T-helper 17 cell (primary cell): ENCODE measurements at places on chromosomes 6 and 20. TPM values are rescaled to one million over a fixed set of nuclear protein-coding genes. Genes with fewer than 3 reads are reported as not detected.

DNA sequence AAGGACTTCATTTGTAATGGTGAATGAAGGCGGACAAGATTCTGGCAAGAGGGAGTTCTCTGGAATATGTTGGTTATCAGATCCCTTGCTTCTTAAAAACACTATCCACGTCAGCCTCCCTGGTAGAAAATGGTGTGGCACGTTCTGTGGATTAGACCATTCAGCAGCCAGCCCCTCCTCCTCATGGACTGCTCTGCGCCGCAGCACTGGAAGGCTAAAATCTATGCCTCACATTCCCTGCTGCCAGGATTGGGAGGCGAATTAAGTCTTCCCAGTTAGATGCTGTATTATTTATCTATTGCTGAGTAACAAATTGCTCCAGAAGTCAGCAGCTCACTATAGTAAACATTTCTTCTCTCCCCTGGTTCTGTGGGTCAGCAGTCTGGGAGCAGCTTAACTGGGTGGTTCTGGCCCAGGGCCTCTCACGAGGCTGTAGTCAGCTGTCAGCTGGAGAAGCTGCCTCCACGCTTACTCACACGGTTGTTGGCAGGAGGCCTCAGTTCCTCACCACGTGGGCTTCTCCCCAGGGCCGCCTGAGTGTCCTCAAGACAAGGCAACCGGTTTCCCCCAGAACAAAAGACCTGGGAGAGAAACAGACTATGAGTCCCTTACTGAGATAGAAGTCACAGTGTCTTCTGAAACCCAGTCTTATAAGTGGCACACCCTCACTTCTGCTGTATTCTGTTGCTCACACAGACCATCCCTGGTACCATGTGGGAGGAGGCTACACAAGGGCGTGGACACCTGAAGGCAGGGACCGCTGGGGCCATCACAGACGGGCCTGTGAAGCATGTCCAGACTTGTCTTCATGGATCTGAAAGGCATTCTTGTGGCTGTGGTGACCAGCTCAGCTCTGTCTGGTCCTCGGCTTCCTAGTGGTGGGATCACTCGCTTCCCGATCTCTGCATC, 101.0 kb downstream of the NRN1 start:
- H3K27me3 ChIP-seq: no peaks in the 10 kb centered on the region
- H3K36me3 ChIP-seq: no peaks in the 10 kb centered on the region
- no peak overlapping the region for H3K4me3 ChIP-seq
- peaks cover 2% of the 10 kb centered on the region for H3K4me1 ChIP-seq
- DNase-seq: no peak

GRCh38 chr6:34072727-34073126, 73.2 kb downstream of the GRM4 start:
- no peak overlapping the region for H3K27ac ChIP-seq
- H3K27me3 ChIP-seq: peaks cover 1% of the 10 kb centered on the region
- no peaks in the 10 kb centered on the region for H3K36me3 ChIP-seq
- no peak for DNase-seq
- no peak overlapping the region for H3K4me3 ChIP-seq

GRCh38 chr6:40128127-40128526, 193.9 kb upstream of the MOCS1 start:
- H3K36me3 ChIP-seq: no peaks in the 10 kb centered on the region
- DNase-seq: no peak
- H3K4me3 ChIP-seq: no peak overlapping the region
- H3K27ac ChIP-seq: no peak overlapping the region

DNA sequence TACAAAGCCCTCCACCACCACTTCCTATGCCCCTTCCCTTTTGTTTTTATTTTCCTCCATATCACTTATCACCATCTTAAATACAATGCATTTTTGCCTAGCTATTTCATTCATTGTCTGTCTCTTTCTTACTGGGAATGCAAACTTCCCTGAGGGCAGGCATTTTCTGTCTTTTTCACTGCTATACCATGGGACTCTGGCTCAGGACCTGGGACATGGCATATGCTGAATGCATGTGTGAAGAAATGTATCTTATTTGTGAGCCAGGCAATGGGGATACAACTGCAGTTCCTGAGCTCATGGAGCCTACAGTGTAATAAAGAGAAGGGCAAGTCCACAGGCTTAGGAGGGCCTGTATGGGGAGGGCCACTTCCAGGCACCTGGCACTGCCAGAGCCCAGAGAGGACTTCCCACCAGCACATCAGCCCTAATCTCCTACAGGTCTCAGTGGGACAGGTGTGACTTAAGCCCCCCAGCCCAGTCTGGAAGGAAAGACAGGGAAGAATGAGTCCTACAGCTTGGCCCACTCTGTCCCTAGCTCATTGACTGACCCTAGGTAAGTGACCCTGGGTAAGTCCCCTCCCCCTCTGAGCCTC, 43.2 kb downstream of the TFEB start:
- DNase-seq: no peak
- H3K4me3 ChIP-seq: no peak overlapping the region
- no peak overlapping the region for H3K27ac ChIP-seq
- peaks cover 2% of the 10 kb centered on the region for H3K36me3 ChIP-seq
- peaks cover 4% of the 10 kb centered on the region for H3K4me1 ChIP-seq

DNA sequence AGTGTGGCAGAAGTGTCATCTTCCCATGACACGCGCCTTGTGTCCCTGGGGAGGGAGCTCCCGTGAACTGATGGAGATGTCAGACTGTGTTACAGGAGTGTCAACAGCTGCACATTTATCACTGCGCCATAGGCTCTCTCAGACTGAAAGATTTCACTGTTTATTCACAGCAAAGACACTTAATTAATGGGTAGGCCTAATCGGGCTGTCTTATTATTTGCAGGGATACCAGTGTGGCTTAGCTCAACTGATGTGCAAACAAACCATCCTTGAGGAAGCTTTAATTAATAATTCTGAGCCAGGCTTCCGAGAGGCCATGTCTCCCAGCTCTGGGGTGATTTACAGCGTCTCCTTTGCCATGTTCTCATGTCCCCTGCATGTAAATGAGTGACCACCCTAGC, 771.0 kb downstream of the QKI start:
- DNase-seq: no peak
- no peak overlapping the region for H3K4me3 ChIP-seq
- H3K36me3 ChIP-seq: no peaks in the 10 kb centered on the region
- H3K4me1 ChIP-seq: no peaks in the 10 kb centered on the region

- H3K36me3 ChIP-seq: peaks cover 3% of the 10 kb centered on the region
- no peak overlapping the region for H3K4me3 ChIP-seq
- peaks cover 3% of the 10 kb centered on the region for H3K4me1 ChIP-seq
- H3K27ac ChIP-seq: no peak overlapping the region
- no peak for DNase-seq
Measured at GRCh38 chr20:23823621-23824324, 2.8 kb downstream of the CST2 start.

- H3K27me3 ChIP-seq: no peaks in the 10 kb centered on the region
- H3K4me3 ChIP-seq: no peak overlapping the region
- peaks cover 2% of the 10 kb centered on the region for H3K36me3 ChIP-seq
- H3K4me1 ChIP-seq: peaks cover 19% of the 10 kb centered on the region
- peak overlapping the region; percentile 47 for H3K27ac ChIP-seq
Measured at GRCh38 chr6:20698675-20699074, 164.4 kb downstream of the CDKAL1 start.

CAGE1 gene
- 0.60 TPM for total RNA-seq

TSHZ2 gene
- total RNA-seq: 30.7 TPM

HLA-DOB gene
- 2.3 TPM for total RNA-seq
